Activated naive CD4-positive, alpha-beta T cell treated with anti-CD3 and anti-CD28 coated beads, Interleukin-2, amount 50 U/mL, for 16 hours (primary cell): ENCODE measurements at places on chromosomes 7 and 10.

DNA sequence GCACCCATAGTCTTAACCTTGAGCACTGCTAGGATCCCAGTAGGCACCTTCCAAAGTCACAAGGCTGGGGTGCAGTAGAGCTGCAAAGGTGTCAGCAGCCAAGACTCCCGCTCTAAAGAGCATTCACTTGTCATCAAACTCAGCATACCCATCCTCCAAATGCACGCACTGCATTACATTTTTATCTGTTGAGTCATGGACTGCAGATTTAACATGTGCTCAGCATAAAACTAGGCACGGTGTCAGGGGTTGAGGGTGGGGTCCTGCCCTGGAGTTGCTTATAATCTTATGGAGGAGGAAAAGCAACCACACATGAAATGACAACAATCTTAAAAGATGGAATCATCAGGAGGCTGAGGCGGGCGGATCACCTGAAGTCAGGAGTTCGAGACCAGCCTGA lies 102.6 kb downstream of the PARP12 start:
- DNase-seq, result no peak

DNA sequence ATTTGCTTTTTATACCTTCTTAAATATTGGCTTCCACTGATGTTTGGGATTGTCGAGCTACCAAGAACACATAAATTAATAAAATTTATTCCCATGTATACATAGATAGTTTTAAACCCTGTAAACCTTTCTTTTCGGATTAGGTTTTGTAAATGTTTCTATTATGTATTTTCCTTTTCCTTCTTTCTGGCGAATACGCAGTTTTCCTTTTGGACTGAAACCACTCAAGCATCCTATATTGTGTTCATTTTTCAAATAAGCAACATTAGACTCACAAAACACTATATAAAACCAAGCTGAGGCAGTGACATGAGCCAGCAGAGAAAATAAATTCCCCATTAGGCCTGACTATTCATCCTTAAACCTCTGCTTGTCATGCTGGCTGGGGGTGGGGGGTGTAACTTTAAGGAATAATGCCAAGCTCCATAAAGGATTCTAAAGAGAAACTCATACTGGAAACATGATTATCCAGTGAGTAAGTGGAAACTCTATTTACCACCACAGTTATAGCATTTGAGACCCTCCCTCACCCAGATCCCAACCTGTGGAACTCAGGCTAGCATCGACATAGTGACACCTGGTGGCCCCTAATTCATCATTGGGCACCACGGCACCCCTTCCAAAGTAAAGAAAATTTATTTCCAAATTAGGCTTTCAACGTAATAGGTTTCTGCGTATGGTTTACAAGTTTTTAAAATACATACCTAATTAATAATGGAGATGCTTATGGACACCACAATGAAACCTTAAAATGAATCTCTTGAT lies 86.5 kb upstream of the CELF2 start:
- DNase-seq, result no peak

- no peak for DNase-seq
Observed at GRCh38 chr10:89773081-89773480, 71.7 kb downstream of the KIF20B start.

DNA sequence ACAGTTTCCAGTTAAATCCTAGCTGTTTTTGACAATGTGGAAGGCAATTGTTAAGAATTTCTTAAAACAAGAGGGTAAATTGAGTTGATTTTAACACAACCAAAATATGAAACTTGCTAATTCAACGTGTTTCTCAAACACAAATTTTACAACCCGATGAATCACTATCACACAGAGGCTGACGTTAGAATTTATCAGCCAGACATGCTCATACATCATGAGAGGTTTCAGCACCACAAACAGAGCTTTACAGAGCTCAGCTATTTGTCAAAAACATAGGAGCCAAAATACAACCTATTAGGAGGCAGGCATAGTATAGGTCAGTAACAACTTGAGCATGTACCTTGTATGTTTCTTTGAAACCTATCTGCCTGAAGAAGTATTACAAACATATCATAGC lies 36.1 kb downstream of the LRRN3 start:
- DNase-seq, result no peak

GRCh38 chr10:131035779-131036178 lies 275.7 kb downstream of the TCERG1L start:
- DNase-seq, result no peak

- DNase-seq, result no peak
Observed at GRCh38 chr7:120441850-120442249, 168.9 kb downstream of the KCND2 start.

DNA sequence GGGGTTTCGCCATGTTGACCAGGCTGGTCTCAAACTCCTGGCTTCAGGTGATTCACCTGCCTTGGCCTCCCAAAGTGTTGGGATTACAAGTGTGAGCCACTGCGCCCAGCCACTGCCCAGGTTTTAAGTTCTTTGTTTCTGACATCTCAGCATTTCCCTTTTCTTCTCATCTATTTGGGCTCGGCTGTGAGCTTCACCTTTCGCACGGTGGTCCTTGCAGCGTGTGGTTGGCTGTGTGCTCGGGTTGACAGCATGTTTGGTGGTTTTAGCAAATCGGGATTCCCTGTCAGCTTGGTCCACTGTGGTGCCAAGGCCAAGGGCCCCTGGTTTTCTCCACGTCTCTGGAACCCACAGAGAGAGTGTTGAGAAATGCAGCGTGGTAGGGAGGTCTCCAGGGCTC lies 138.8 kb downstream of the DNAJB6 start:
- DNase-seq, result no peak

GRCh38 chr7:81925530-81925929 lies 155.7 kb upstream of the HGF start:
- DNase-seq, result no peak

- no peak for DNase-seq
Observed at GRCh38 chr10:909831-910230, 21.7 kb downstream of the LARP4B start.

DNA sequence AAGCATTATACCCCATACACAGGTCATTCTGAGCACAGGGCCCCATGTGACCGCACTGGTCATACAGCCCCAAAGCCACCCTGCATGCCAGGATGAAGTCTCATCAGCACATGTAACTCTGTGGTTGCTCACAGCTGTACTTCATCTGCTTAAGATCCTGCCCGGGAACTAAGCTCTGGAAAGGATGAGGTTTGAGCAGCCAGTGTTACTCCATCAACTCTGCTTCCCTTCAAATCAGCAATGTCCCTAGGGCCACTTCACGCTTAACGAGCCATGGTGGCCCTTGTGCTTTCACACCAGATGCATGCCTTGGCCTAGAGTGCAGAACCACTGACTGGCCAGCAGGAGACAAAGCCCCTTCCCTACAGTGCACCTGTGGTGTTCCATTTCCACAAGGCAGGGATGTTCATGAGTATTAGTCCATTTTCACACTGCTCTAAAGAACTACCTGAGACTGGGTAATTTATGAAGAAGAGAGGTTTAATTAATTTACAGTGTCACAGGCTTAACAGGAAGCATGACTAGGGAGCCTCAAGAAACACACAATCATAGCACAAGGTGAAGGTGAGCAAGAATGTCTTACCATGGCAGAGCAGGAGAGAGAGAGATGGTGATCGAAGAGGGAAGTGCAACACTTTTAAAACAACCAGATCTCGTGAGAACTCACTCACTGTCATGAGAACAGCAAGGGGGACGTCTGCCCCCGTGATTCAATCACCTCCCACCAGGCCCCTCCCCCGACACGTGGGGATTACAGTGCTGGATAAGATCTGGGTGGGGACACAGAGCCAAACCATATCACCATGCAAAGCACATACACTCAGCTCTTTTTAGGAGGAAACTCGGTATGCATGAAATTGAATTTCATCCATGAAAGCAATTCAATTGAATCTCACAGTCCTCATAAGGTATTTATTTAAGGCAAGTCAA lies 149.0 kb upstream of the CDCA7L start:
- DNase-seq, result no peak
